Trophoblast cell (in vitro differentiated cells and primary cell): ENCODE measurements at places on chromosomes 4 and X.

DNA sequence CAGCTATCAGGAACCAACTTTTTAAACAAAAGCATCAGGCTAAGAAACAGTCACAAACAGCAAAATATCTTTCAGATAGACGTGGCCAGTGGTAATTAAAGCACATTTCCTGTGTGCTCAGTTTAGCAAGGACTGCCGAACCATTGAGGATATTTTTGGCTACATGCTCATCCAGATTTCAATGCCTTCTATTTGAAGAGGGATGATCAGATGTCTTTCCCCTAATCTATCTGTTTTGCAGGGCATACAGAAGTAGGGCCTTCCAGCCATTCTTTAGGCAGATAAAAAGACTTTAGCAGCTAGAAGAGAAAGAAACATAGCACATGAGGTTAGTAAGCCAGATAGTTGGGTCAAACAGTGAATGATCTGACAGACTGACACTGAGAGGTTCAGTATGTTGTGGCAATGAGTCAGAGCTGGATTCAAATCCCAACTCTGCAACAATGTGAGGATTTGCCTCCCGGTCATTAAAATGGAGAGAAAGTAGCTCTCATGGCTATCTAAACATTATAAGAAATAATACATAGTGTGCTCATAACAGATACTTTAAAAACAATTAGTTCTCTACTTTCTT lies 100.0 kb upstream of the PRKG2 start:
- no peak for DNase-seq

DNA sequence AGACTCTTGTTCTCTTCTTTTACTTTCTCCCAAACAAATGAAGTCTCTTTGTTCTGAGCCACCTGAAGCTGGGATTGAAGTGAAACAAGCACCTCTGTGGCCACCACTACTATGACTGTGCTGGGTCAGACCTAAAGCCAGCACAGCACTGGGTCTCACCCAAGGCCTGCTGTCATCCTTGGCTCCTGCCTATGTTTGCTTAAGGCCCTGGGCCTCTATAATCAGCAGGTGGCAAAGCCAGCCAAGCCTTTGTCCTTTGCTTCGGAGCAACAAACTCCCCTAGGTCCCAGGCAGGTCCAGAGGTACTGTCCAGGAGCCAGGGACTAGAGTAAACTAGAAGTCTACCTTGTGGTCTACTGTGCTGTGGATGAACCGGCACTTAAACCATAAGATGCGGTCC lies 220.6 kb upstream of the ARSJ start:
- DNase-seq: no peak

DNA sequence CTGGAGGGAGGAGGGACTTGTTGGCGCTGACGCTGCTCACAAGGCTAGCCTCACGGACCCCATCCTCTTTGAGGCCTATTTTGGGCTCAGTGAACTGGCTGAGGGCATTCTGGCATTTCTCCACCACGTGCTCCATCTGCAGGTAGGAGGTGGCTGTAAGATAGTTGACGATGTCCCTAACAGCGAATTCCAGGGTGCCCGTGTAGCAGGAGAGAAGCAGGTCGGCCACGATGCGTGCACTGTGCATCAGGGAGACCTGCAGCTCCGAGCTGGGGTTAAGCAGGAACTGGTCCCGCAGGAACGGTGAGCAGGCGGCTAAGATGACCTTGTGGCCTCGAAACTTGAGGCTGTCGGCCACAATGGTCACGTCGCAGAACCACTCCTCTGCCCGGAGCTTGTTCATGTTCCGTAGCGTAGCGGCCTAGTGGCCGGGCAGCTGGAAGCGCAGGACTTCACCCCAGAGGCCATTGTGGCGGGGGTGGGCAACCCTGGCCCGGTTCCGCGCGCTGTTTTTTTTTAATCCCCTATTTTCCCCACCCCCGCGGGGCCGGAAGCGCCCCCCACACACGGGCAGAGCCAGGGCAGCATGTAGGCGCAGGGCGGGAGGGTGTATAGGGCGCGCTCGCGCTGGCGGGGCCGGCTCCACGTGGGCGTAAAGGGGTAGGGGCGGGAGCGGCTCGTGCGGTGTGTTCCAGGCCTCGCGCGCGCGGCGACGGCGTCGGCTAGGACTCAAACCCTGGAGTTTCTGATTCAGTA lies 73.2 kb downstream of the UBE2K start:
- no peak for DNase-seq

- DNase-seq: no peak
Observed at GRCh38 chr4:160877087-160877790, 1286.6 kb downstream of the FSTL5 start.

DNA sequence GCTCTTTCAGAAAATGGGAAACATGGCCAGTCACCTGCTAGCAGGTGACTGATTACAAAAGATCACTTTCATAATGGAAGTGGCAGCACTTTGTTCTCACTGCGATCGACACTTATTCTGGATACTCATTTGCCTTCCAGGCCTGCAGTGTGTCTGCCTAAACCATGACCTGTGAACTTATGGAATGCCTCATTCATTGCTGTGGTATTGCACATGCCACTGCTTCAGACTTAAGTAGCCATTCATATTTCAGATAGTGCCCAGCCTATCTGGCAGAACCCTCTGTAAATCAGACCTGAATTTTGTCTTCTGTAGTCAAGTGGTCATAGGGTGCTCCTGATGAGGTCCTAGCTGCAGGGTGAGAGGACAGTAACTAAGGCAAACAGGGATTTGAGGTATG lies 23.3 kb upstream of the MGST2 start:
- DNase-seq: peak; percentile 58

DNA sequence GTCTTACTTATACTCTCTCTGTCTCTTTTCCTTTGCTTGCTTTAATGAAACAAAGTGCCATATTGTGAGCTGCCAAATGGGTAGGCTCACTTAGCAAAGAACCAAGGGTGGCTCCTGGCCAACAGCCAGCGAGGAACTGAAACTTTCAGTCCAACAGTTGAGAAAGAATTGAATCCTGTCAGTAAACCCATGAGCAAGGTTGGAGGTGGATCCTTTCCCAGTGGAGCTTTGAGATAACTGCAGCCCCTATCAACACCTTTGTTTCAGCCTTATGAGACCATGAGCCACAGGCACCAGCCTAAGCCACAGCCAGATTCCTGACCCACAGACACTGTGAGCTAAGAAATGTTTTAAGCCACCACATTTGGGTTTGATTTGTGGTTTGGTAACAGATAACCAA lies 362.2 kb downstream of the PDGFC start:
- no peak for DNase-seq

DNA sequence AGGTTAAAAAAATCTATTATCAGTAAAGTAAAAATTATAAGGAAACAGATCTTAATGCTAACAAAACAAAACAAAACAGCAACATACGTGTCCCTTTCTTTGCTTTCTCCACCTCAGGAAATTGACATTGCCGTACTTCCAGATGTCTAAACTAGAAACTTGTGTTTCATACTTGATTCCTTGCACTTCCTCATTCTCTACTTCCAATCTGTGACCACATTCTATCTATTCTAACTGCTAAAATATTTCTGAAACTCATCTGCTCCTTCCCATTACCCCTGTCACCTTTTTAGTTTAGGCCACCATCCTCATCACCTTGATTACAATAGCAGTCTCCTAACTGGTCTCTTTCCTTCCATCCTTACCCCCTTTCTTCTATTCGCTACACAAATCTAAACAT lies 22.5 kb upstream of the RPA4 start:
- DNase-seq: no peak

DNA sequence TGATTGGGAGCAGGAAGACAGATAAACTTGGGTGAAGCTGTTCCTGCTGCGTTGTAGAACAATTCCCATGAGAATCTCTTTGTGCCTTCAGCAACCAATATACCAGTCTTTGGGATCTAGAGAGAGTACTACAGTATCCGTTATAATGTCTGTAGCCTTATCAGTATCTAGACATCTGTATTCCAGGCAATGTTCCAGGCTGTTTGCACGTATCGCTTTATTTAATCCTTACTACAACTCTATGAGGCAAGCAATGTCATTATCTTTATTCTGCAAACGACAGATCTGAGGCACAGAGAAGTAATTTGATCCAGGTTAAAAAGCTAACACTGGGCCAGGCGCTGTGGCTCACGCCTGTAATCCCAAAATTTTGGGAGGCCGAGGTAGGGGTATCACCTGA lies 251.6 kb downstream of the ARHGAP24 start:
- DNase-seq: no peak

GRCh38 chr4:153485359-153485758 lies 19.2 kb downstream of the TMEM131L start:
- no peak for DNase-seq

DNA sequence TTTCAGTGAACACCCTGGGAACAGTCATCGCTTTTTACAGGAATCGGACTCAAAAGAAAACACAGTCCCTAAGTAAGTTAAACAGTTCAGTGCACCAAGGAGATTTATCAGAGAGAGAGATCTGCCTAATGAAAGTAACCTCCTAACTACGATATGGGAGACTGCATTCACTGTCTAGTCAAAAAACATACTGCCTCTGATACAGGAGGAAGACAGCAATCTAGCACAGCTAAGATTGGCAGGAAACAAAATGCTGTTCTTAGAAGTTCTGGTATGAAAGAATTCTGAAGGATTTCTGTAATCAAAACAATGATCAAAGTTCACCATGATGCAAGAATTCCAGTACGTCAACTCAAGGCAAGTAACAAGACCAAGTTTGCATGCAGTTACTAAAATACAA lies 92.8 kb downstream of the MAML3 start:
- DNase-seq: peak; percentile 95

DNA sequence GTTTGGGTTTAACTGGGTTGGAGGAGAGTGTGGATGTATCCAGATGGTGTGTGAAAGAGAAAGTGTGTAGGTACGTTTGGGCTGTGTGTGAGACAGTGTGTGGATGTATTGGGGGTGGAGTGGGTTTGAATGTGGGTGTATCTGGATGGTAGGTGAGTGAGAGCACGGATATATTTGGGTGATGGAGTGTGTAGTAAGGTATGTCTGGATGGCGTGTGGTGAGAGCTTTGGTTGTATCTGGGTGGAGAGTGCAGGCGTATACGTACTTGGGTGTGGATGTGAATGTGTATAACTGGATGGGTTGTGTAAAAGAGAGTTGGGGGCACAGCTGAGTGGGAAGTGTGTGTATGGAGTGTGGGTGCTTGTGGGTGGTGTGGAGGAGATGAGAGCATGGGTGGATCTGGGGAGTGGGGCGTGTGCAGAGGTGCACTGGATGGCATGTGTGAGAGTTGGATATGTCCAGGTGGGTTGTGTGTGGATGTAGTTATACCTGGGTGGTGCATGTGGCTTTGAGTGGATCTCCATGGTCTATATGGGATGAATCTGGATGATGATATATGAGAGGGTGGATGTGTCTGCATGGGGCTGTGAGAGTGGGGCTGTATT lies 6.8 kb downstream of the GPR173 start:
- DNase-seq: no peak

DNA sequence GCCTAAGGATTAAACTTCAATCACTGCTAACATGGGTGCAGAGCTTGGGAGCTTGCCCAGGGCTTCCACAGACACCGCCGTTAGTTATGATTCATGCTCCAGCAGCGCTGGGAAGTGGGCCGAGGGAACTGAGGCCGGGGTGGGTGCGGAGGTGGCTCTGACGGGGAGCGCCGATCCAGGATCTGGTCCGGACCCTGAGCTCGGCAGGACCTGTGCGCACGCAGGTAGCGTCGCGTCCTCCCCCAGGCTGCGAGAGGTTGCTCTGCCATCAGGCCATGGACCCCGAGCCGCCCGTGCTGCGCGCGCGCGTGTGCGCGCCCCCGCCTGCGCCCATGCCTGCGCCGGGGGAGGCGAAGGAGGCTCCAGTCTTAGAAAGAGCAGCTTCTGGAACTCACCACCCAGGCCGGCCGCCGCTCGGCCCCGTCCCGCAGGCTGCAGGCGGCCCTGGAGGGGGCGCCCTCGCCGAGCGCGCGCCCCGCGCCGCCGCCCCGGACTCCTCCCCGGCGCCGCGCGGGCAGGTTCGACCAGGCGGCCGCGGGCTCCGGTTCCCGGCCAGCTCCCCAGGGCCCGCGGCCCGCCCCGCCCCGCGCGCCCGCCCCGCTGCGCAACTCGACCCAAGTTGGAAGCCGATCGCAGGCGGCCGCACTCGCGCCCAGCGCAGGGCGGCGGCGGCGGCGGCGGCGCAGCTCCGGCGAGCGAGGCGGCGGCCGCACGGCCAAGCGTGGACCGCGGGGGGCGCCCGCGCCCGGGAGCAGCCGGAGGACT lies 732 bp upstream of the ADRA2C start:
- DNase-seq: no peak

- no peak for DNase-seq
Observed at GRCh38 chrX:18674417-18674787, 2.5 kb upstream of the RS1 start.

GRCh38 chr4:4459181-4459580 lies 72.3 kb downstream of the NSG1 start:
- DNase-seq: no peak

DNA sequence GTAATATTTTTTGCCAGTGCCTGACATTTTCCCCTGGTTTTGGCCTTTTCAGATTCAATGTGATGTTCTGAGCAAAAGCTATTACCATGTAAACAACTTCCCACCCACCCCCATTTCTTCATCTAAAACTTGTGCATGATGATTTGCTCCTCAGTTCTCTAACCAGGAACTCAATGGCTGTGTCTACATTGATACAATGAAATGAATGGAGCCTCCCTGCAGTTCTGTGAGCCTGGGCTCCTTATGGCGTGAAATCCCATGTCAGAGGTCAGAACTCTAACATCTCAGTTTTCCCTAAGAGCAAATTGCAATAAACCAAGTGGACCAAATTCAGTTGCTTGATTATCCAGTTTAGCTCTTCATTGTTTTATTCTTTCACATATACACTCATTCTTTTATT lies 534.8 kb upstream of the LCORL start:
- no peak for DNase-seq

DNA sequence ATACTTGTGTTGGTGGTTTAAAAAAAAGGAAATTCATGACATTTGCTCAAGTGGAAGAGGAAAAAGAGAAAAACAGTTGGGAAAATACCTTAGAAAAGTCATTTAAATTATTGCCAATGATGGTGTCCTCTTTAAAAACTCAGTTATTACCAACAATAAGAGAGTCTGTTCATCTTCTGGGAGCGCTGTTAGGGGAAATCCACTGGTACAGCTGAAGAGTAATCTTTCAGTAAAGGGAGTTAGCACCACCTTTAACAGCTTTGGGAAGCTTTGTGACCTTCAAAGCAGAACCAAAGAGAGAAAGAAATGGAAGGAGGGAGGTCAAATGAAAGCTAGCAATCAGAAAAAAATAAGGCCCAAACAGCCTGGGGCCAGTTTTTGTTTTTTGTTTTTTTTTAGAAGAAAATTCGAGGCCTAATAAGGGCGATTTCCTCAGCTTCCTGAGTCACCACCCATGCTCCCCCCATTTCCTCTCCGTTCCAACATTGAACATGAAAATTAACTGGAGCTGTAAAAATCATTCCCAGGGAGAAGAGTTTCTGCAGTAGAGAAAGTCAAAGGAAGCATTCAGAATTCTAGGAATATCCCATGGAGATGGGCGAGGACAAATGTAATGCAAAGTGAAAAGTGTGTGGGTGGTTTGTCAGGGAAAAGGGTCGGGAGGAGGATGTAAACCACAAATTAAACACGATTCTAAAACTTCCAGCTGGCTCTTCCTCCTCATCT lies 115.1 kb downstream of the SH3KBP1 start:
- no peak for DNase-seq

- DNase-seq: peak; percentile 35
Observed at GRCh38 chr4:30866907-30867306, 146.7 kb downstream of the PCDH7 start.
